ENCODE measurements at places on chromosomes 6 and 20.
A peak's percentile ranks its signal among the peaks of the same experiment; 100 is the strongest.

DNA sequence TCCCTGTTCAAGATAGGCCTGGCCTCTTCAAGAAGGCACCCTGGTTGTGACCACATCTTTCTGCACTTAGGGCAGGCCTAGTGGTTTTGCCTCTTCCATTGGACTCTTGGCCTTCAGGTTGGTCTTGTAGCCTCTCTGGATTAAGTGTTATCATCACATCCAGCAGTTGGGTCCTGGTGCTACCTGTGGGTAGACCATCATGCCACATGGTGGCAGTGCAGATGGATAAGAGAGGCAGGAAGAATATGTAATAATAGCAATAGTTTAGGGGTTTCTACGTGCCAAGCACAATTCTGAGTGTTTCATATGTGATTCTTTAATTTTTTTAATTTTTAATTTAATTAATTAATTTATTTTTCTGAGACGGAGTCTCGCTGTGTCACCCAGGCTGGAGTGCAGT lies 28.5 kb upstream of the SNRPB2 start:
- no peak for DNase-seq

- no peak for DNase-seq
Observed at GRCh38 chr6:39386487-39386886, 64.0 kb upstream of the KCNK16 start.

- DNase-seq = no peak
Observed at GRCh38 chr20:4569092-4569491, 152.6 kb upstream of the PRND start.

DNA sequence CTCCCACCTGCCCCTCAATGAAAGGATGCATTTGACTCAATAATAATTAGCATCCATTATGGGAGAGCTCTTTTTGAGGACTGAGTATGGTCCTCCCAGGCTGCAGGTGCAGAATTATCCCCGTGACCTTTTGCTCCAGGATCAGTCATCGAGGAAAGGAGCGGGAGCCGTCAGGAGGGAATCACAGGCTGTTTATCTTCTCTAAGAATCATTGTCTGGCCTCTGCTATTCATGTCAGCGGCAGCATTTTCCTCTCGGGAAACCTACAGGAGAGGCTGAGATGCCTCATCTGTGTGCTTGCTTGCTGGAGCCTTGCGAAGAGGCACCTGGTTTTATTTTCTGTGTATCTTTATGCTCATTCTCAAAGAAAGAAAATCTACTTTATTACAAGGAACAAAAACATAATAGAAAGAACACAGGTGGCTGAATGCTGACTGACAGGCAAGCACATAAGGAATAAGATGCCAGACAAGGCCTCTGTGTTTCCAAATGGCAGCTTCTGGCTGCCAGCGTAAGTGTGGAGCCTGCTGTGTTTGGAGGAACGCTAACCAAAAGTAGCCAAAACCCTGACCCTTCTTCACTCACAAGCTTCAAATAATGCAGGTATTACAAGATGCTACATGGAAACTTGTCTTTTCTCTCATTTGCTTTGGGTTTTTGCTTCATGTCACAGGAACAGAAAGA lies 539.1 kb upstream of the MARCKS start:
- no peak for DNase-seq

DNA sequence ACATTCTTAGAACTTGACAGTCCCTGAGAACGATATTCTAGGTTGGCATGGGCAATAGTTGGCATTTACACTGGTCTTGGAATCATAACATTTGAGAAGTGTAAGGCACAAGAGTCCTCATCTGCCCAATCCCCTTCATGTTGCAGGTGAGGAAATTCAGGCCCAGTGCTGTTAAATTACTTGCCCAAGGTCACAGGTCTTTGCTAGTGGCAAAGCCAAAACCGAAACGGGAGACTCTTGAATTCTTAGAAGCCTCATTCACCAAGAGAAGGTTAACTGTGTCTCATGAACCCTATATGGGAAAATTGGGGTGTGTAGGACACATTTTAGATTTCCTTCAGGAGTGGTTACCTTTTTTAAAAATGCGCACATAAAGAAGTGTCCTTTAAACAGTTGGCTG lies 7.2 kb downstream of the E2F3 start:
- no peak for DNase-seq

DNA sequence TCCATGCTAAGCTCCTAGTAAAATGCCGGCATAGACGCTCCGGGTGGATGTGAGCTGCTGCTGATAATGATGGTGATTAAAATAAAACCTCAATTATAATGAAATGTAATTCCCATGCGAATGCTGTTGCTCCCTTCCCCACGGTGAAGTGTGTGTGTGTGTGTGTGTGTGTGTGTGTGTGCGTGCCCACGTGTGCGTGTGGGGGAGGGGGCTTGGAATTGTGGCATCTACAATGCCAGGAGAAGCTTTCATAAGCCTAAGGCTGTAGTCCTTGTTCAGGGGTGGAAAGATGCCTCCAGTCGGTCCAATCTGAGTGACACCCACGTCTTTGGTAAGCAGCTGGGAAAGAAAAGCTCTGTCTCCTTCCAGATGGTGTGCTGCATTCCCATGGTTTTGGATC lies 137.9 kb downstream of the CDH26 start:
- no peak for DNase-seq

- DNase-seq = no peak
Observed at GRCh38 chr6:133435065-133435728, 194.0 kb downstream of the EYA4 start.

DNA sequence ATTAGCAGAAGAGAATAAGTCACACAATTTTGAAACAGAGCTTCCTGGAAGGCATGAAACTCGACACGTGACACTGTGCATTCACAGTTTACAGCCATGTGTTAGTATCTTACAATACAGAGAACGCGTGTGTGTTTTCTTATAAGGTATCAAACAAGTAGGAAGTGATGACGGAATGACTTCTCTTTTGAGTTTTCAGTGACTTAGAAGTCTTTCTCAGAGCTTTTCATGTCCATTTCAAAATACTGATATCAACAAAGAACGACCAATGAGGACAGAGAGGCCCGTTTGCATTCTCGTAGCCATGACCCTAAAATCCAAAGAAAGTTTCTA lies 36.6 kb upstream of the DUSP22 start:
- DNase-seq = no peak

GRCh38 chr6:87572021-87572420 lies 17.8 kb downstream of the RARS2 start:
- no peak for DNase-seq

- no peak for DNase-seq
Observed at GRCh38 chr20:63856098-63856511, 5.2 kb upstream of the ABHD16B start.

GRCh38 chr6:107532706-107533105 lies 42.8 kb downstream of the SOBP start:
- DNase-seq = peak; percentile 75

DNA sequence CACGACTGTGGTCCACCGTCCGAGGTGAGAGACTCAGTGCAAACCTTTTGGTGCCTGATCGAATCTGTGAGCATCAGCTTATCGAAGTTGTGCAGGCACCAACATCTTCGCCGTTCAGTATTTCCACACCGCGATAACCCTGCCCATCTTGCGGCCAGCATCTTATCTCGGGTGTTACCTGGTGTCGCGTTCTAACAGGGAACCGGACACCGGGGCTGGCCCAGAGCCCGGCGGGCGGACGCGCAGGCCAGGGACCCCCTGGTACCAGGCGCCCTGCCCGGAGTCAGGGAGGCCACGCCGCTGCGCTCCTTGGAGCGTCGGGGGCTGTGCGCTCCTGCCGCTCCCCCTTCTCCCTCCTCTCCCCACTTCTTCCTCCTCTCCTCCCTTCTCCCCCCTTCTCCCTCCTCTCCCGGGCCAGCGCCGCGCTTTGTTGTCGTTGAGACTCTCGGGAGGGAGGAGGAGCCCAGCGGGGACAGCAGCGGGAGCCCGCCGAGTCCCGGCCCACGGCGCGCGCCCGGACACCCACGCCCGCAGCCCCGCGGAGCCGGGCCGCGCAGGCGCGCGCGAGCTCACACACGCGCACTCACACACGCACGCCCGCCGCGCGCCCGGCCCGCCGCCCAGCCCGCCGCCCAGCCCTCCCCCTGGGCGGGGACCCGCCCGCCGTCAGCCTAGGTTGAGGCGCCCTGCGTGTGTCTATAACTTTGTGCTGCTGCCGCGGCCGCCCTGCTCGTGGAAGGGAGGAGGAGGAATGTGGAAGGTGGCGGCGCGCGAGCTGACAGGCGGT lies 1.4 kb upstream of the FOXO3 start:
- DNase-seq = peak; percentile 96

- DNase-seq = no peak
Observed at GRCh38 chr6:51350308-51350904, 531.7 kb downstream of the TFAP2B start.

DNA sequence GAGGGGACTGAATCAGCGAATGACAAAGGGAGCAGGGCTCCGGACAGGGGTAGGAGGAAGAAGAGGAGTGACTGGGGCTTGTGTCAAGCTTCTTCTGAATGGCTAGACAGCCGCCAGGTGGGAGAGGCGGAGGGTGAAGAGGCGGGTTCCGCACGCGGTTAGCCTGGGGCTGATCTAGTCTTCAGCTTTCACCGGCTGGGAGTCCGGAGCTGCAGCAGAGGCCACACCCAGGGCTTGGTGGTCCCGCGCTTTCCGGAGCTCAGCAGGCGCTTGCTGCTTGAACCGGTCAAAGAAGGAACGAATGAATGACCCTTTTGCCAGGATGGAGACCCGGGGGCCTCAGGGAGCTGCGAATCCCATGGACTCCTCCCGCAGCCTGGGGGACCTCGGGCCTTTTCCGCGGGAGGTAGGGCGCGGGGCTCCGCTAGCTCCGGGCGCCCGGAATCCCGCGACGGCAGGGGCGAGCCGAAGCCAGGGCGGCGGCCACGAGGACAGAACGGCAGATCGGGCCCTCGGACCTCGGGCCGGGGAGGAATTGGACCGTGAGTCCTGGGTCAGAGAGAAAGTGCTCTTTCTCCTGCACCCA lies at the start of gene C6orf141:
Gene C6orf141 (plus strand): TSS at position 177 of the 586 bp plus-strand sequence. CDS start 125 bp downstream, at position 302.
- DNase-seq = no peak

DNA sequence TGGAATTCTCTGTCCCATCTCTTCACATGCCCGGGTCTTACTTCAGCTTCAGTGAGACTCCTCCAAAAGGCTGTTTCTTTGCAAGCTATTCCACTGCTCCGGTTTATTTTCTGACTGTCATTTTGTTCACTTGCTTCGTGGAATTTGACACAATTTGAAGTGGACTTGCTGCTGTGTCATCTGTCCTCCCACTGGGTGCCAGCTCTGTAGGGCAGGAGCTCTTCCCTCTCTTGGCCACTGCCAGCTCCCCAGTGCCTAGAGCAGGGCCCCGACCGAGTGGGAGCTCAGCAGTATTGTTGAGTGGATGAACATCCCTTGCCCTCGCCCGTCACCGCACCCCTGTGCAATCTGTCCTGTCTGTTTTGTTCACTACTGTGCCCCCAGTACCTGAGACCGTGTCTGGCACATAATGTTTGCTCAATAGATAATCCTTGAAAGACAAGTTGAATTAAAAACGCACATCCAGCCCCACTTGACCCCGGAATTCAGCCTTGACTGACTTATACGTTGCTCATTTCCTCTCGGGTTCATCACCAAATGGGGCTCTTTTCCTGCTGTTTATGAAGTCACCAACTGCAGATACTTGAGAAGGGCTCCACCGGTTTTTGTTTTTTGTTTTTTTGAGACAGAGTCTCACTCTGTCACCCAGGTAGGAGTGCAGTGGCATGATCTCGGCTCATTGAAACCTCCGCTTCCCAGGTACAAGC lies 170.3 kb upstream of the KCNG1 start:
- DNase-seq = no peak

DNA sequence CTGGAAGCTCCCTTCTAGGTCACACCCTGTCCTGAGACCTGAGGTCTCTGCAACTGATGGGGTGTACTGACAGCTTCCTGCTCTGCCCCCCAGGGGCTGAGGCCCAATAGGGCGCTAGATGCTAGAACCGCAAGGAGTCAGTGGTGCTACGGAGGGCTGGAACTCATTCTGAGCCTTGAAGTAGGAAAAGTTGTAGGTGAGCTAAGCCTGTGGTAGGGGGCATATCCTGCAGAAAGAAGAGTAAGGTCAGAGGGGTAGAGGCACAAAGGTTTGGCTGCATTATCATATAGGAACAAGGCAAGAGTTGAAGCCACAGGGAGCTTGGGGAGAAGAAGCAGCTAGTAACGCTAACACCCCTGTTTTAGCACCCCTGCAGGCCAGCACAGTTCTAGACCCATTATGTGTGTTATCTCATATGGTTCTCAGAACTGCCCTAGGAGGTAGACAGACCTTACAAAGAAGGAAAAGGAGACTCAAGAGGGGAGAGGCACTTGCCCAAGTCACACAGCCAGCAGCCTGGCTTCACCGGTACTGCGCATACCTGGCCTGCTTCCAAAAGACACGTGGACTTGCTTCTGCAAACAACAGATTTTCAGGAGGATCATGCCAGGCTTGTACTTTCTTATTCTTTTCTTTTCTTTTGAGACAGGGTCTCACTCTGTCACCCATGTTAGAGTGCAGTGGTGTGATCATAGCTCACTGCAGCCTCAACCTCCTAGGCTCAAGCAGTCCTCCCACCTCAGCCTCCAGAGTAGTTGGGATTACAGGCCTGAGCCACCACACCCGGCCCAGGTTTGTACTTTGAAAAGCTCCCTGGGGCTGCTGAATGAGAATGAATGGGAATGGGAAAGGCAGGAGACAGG lies 156.1 kb downstream of the MRPL14 start:
- peak; percentile 70 for DNase-seq

- no peak for DNase-seq
Observed at GRCh38 chr6:127053032-127053874, 65.2 kb upstream of the RSPO3 start.

GRCh38 chr6:159172091-159172491 lies 2.9 kb downstream of the FNDC1 start:
- no peak for DNase-seq

DNA sequence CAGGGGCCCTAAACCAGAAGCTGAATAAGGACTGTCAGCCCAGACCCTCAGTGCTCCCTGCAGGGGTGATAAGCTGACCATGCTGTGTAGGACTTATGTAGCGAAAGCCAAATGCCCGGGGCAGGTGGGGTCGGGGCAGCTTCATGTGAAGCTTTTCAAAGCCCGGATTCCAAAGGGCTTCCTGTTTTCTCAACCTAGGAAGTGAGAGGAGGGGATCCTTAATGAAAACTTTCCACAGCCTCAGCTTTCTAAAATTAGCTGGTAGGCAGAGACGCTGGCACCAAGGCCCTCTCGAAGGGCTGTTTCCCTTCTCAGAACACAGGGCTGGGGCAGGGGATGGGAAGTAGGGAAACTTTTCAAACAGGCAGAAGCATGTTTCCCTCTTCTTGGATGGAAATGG lies 148.9 kb downstream of the NFATC2 start:
- DNase-seq = no peak

- DNase-seq = no peak
Observed at GRCh38 chr20:24045621-24046318, 57.2 kb upstream of the GGTLC1 start.

- DNase-seq = no peak
Observed at GRCh38 chr6:36445621-36446020, 2.8 kb downstream of the KCTD20 start.

GRCh38 chr20:17762243-17762872 lies 62.6 kb downstream of the BANF2 start:
- DNase-seq = no peak

DNA sequence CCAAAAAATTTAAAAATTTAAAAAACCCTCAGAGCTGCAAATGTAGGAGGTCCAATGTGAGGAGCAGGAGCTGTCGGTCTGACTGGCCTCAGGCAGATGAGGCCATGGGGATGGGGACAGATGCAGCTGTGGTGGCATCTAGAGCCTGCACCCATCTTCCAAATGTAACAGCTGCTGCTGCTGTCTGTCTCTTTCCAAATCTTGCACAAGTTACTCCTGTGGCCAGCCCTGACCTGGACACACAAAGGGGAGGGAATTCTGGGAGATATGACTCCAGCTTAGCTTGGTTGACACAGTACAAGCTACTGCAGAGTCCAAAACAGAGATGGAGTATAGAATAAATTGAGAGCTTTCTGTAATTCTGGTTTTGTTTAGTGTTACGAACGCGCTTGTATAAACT lies 115.2 kb downstream of the PRND start:
- DNase-seq = no peak

GRCh38 chr6:146968041-146968760 lies 236.0 kb upstream of the STXBP5 start:
- no peak for DNase-seq

Data from coronary artery (tissue), 2 donors.